ENCODE measurements at places on chromosomes 16 and 17.

GRCh38 chr17:68198931-68199836 lies 48.7 kb upstream of the AMZ2 start:
- DNase-seq, result peak; percentile 26

DNA sequence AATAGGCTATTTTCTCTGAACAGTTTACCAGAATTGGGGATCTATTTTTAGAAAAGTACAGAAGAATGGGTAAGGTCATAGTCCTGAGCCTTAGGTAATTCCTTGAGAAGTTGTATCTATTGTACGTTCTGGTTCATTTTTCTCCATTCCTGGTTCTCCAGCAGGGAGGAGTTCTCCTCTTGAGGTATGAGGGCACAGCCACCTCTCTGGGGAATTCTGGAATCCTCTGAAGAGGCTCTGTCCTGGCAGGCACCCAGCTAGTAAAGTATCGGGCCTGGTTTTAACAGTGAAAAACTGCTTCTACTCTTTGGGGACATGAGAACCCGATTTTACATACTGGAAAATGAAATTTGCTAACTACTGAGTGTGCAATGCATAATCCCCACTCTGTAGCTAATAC lies 19.6 kb upstream of the PMFBP1 start:
- DNase-seq, result no peak

GRCh38 chr16:81181013-81181720 lies 57.3 kb upstream of the BCO1 start:
- DNase-seq, result peak; percentile 22

DNA sequence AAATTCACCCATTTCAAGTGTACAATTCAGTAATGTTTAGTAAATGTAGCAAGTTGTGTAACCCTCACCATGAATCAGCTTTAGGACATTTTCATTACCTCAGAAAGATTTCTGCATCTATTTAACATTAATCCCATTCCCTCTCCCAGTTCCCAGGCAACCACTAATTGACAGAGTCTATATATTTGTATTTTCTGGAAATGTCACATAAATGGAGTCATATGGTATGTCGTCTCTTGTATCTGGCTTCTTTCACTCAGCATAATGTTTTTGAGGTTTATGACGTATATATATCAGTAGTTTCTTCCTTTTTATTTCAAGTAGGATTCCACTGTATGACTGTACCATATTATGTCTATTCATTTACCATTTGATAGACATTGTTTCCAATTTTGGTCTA lies 199.8 kb downstream of the CYB561 start:
- no peak for DNase-seq

DNA sequence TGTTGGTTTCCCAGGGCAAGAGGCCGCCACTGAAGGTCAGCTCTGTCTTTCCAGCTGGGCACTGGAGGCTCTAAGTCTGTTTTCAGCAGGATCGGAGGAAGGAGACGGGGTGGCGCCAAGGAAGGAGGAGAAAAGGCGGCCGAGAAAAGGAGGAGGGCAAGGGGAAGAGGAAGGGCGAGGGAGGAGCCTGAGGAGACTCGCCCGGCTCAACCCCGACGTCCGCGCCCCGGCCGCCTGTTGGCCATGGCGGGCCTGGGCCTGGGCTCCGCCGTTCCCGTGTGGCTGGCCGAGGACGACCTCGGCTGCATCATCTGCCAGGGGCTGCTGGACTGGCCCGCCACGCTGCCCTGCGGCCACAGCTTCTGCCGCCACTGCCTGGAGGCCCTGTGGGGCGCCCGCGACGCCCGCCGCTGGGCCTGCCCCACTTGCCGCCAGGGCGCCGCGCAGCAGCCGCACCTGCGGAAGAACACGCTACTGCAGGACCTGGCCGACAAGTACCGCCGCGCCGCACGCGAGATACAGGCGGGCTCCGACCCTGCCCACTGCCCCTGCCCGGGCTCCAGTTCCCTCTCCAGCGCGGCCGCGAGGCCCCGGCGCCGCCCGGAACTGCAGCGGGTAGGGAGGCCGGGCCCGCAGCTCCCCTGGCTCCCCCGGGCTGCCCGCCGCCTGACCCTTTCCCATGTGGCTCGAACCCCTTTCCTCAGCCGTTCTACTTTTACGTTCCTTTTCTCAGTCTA lies at the start of gene RNF135:
RNF135 (plus strand) TSS at position 209 of the 737 bp plus-strand sequence; CDS start at position 244, 35 bp downstream.
- peak; percentile 45 for DNase-seq

DNA sequence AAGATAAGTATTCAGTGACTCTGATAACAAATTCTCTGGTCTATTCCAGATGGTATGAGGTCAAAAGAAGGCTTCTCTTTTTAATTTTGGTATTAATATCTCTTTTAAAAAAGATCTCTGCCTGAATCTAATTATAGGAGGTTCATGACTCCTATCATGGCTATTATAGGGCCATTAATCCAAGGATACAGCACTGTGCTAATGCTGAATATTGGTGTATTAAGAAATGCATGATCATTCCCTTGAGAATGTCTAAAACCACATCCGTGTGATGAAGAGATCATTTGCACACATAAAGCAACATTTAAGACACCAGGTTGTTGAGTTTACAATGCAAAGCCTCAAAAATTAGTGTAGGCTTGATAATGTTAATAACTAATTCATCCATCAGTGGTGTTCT lies 160.4 kb upstream of the MON1B start:
- no peak for DNase-seq

- DNase-seq, result no peak
Observed at GRCh38 chr16:67860589-67861398, 12.1 kb upstream of the EDC4 start.

GRCh38 chr17:39173080-39173479 lies 7.1 kb upstream of the ARL5C start:
- no peak for DNase-seq

DNA sequence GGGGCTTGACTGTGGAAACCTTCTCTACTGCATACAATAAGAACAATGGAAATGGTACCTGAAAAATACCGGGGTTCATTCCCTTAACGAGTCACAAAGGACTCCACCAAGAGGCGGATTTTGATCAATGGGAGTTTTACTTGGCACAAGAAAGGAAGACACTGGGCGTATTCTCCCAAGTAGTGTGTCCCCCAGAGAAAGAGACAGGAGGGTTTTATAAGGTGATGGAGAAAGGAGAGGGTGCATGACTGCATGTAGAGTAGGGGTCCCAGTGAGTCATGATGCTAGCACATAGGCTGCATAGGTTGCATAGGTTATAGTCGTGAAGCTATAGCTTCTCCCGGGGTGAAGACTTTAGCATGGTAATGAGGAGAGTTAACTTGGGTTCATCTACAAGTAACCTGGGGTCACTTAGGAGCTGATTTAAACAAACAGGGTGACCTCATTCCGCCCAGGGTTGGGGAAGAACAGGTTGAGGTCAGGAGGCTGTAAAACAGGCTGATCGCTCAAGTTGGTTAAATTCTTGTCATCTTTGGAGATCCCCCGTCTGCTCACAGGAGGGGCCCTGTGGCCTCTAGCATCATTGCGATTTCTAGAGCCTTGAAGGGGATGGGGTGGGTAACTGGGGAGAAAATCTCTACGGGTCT lies 1.5 kb downstream of the MPV17L start:
- DNase-seq, result no peak

GRCh38 chr16:85757341-85757822 lies 6.5 kb upstream of the C16orf74 start:
- no peak for DNase-seq

DNA sequence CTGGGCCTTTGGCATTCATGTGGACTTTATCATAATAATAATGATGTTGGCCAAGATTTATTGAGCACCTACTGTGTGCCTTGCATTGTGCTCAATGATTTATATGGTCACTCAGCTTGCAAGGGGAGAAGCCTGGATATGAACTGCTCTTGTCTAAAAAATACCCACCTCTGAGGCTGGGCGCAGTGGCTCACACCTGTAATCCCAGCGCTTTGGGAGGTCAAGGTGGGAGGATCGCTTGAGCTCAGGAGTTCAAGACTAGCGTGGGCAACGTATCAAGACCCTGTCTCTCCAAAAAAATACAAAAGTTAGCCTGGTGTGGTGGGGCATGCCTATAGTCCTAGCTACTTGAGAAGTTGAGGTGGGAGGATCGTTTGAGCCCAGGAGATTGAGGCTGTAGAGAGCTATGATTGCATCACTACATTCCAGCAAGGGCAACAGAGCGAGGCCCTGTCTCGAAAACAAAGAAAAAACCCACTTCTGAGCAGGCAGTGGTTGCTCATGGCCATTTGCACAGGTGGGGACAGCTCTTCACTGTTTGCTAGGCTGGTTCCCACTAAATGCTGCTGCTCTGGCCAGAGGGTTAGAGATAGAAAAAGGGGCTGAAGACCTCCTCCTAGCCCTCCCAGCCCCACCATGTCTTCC lies 4.3 kb upstream of the ADGRG1 start:
- no peak for DNase-seq

DNA sequence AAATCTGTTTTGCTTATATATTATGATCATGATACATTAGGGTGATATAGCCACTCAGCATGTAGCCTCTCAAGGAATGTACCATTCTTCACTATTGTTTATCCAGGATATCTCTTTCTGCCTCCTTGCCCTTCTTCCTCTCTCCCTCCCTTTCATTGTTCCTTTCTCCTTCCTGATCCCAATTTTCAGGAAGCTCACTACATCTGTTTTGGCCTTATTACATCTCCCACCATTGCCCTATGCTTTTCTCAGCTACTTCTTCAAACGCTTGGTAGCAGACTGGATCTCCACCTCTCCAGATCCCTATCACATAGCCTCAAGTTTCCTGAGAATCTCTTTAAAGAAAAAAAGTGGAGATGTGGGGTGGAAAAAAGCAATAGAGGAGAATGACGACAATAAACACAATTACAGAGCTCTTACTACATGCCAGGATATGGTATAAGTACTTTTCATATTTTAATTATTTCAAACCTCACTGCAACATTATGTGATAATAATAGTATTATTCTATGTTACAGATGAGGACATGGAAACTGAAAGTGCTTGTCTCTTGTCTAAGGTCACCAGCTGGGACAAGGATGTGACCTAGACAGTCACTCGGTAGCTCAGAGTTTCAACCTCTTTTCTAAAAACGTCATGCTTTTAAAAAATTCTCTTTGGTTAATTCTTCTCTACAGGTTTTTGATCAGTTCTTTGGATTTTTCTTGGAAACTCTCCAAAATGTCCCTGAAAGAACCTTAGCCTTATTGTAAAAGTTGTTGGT lies 959.1 kb downstream of the CDH11 start:
- no peak for DNase-seq

- DNase-seq, result no peak
Observed at GRCh38 chr17:33803686-33804085, 451.4 kb upstream of the CCL2 start.

GRCh38 chr17:77035526-77035925 lies 105.2 kb upstream of the SEC14L1 start:
- no peak for DNase-seq

DNA sequence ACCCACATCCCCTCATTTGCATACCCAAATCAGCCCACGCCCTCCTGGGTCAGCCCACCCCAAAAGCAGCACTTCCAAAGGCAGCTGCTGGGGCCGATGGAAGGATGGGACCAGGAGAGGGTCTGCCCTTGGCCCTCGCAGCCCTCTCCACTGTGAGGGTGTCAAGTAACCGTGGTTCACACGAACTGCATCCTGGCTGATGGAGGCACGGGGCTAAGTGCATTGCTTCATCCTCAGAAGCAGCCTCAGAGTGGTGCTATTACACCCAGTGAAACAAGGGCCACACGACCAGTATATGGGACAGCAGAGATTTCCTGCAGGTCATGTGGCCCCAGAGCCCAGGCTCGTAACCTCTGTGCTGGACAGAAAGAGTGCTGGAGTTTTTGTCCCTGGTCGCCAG lies 13.2 kb upstream of the ATP2A3 start:
- DNase-seq, result no peak

- no peak for DNase-seq
Observed at GRCh38 chr17:20084621-20085282, 75.6 kb downstream of the SPECC1 start.

DNA sequence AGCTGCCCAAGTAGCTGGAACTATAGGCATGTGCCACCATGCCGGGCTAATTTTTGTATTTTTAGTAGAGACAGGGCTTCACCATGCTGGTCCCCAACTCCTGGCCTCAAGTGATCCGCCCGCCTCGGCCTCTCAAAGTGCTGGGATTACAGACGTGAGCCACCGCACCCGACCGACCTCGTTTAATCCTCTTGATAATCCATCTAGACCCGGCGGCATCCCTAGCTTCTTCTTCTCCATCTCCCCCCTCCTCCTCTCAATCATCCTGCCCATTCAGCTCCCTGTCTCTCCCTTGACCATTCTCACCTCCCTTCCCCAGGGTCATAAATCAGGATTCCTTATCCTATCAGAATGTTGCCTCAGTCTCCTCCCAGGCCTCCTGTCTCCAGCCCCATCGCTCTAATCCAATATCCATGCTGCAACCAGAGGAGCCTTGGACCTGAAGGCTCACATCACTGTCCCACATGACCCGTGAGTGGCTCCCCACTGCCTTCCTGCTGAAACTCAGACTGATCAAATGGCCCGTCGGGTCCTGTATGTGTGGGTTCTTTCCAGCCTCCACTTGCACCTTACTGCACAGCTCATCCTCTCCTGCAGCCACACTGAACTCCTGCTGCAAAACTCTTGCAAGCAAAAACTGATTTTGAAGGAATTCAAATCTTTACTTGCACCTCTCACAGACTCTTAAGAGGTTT lies 74.1 kb upstream of the CDH5 start:
- no peak for DNase-seq

DNA sequence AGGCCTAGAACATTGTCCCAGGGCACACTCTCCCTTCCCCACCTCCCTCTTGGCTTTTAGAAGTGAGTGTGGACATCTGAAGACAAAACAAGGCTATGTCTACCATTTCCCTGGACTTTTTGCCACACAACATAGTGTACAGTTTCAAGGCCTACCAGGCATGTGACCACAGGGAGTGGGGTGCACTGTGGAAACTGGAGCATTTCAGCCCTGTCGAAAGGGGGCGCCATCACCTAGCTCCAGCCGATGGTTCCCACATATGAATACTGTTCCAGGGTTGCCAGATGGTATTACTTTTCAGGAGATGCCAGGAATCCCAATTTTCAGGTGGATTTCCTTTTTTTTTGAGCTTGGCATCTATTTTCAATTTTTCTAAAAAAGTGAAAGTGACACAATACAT lies 140.7 kb downstream of the KATNIP start:
- DNase-seq, result no peak

- no peak for DNase-seq
Observed at GRCh38 chr17:30848021-30848420, 16.3 kb downstream of the ATAD5 start.

DNA sequence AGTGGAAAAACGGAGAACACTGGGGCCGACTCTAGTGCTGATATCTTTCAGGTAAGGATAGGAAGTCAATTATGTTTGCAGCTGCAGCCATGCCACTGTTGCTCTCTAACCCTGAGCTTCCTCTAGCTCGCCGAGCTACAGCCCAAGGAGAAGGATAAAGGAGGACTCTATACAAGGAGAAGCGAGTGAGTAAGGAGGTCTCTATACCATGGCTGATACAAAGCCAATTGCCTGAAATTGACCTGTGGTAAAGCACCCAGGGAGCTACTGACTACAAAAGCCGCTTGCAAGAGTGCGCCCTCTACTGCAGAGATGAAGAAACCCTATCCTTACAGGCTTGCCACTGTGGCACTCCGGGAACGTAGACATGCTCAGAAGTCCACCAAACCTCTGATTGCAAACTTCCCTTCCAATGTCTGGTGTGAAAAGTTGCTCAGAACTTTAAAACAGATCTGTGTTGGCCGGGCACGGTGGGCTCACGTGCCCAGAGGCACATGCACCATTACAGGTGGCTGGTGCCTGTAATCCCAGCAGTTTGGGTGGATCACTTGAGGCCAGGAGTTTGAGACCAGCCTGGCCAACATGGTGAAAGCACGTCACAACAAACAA lies 10.8 kb upstream of the SLC46A1 start:
- DNase-seq, result peak; percentile 89

GRCh38 chr16:67029254-67030096 lies 526 bp downstream of the CBFB start:
- no peak for DNase-seq

GRCh38 chr17:43879723-43880419 lies 27.5 kb downstream of the MPP2 start:
- DNase-seq, result no peak
